ENCODE measurements at places on chromosomes 13 and 19.

DNA sequence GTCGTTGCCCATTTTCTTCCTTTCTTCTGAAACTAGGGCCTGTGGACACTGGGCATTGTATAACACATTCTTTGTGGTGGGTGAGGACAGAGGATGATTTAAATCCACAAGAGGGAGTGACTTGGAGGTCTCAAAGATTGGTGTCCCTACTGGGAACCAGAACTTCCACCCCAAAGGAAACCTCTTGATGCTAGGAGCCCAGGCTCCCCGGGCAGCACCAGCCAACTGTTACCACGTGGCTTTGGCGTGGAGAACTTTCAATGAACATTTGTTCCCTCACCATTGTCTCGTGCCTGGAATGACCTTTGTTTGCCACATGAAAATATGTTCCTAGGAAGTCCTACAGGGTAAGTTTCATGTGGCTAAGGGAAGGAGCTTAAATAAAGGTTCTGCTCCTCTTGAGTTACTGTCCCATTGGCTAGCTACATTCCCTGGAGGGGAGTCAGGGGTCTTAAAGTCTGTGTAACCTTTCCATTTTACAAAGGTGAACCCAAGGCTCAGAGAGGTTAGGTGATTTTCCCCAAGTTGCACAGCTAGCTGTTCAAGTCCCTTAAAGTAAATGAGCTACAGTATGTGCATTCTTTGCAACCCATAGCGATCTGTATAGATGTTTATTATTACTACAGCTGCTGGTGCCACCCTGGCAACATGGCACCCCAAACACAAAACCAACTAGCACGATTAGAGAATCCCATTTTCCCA, 5.0 kb upstream of the CDX2 start:
- DNase-seq, result no peak

- peak; percentile 55 for DNase-seq
Observed at GRCh38 chr13:32426990-32427851, 709 bp downstream of the N4BP2L1 start.

DNA sequence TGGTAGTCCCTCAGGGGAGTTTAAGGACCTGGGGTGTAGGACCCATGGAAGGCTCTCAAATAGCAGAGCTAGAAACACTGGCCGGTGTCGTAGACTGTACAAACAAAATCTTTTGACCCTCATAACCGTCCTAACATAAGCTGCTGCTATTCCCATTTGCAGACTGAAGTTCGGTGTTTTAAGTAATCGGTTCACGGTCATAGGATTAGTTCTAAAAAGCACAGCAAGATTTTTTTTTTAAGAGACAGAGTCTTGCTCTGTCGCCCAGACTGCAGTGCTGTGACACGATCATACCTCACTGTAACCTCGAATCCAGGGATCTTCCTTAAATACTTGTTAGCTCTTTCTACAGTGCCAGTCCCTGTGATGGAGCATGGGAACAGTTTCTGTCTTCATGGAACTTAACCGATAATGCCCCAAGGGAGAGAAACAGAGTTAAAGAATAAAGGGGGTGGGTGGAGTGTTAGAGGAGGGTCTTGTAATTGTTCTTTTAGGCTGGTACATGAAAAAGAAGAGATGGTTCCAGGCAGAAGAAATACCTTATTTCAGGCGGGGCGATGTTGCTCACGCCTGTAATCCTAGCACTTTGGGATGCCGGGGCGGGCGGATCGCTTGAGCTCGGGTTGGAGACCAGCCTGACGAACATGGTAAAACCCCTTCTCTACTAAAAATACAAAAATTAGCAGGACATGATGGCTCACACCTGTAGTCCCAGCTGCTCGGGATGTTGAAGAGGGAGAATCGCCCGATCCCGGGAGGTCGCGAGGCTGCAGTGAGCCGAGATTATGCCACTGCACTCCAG, 475 bp upstream of the ZC3H4 start:
- DNase-seq, result no peak

GRCh38 chr13:30803749-30804148, 68.4 kb downstream of the ALOX5AP start:
- DNase-seq, result no peak

DNA sequence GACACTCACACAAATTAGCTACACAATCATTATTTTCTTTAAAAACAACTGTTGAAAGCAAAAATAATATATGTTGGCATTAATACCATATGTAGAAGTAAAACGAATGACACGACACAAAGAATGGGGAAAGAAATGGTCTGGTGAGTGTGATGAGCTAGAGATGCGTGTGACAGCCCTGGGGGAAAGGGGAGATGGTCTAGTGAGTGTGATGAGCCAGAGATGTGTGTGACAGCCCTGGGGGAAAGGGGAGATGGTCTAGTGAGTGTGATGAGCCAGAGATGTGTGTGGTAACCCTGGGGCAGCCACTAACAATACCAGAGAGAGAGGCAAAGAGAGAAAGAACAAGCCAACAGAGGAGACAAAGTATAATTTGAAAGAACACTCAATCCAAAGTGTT, 22.3 kb upstream of the LAMP1 start:
- no peak for DNase-seq

All from stimulated activated naive CD4-positive, alpha-beta T cell (primary cell).